GM23248 (cell line): ENCODE measurements at places on chromosomes 5 and 9. TPM values are rescaled to one million over a fixed set of nuclear protein-coding genes. Genes with fewer than 3 reads are reported as not detected.

- peak; percentile 79 for DNase-seq
Measured at GRCh38 chr9:133377721-133378216, 1.6 kb downstream of the STKLD1 start.

DNA sequence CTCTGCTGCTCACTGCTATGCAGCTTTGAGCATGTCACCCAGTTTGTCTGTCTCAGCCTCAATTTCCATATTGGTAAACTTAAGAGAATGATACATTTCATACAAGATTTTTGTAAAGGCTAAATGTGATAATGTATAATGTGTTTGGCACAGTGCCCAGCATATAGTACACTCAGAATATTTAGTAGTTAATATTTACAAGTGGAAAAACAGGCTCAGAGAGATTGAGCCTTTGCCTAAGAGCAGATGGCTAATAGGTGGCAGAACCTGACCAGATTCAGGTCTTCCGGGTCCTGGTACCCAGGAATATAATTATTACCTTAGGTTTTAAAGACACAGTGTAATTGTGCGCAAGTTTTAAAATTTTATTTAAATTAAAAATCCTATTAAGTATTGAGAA lies 46.8 kb upstream of the KIAA1958 start:
- DNase-seq, result no peak

GRCh38 chr9:114869378-114869777 lies 61.0 kb downstream of the TNFSF8 start:
- no peak for DNase-seq

DNA sequence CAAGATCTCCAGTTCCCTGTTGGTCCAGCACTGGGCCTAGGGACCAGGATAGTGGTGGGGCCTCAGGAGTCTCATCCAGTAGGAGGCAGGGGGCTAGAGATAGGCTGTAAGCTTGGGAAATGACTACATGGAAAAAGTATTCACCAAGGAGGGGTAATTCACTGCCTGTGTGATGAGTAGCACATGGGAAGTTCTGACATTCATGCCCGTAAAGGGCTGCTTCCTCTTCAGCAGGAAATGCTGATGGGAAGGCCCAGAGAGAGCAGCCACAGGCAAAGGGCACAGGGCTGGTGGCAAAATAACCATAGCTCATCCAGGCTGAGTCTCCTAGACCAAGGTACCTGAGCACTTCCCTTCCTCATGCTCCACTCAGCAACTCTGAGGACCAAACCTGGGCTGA lies 23.1 kb upstream of the FRRS1L start:
- DNase-seq, result peak; percentile 13

GRCh38 chr5:83512061-83512745 lies 40.7 kb downstream of the VCAN start:
- DNase-seq, result no peak

- DNase-seq, result no peak
Measured at GRCh38 chr5:172571413-172571812, 69.7 kb upstream of the NEURL1B start.

GRCh38 chr5:170809551-170809950 lies 26.0 kb downstream of the GABRP start:
- peak; percentile 71 for DNase-seq

DNA sequence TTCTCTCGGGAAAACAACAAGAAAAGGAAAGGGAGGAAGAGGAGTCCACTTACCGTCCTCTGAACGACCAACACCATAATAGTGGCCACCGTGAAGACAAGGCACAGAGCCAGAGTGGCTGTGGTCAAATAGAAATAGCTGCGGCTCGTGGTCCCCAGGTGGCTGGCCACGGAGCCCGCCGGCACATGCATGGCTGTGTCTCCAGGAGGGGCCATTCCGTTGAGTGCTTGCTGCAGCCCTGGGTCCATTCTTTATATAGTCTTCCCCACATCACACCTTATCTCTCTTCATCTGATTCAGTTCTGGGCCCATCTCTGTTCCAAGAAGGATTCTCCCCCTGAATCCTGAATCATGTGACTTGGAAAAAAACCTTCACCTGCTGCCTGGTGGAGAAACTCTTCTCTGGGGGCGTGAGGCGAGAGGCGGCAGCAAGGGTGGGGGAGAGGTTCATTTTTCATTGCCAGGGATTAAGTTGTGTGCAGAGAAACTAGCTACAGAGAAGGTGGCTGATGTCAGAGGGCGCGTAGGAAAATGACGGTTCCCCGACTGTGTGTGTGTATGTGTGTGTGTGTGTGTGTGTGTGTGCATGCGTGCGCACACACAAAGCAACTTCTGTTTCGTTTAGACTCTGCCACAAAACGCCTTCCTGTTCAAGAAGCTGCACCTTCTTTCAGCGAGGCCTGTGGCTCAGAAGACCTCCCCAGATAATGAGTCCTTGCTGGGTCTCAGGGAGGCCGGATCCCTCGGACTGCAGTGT lies at the start of gene TNFSF8:
TSS of gene TNFSF8 (minus strand) at position 536 of the 757 bp plus-strand sequence. CDS start at position 248, 288 bp downstream.
- DNase-seq, result no peak

- DNase-seq, result peak; percentile 32
Measured at GRCh38 chr5:59923465-59923864, 29.9 kb upstream of the PDE4D start.

DNA sequence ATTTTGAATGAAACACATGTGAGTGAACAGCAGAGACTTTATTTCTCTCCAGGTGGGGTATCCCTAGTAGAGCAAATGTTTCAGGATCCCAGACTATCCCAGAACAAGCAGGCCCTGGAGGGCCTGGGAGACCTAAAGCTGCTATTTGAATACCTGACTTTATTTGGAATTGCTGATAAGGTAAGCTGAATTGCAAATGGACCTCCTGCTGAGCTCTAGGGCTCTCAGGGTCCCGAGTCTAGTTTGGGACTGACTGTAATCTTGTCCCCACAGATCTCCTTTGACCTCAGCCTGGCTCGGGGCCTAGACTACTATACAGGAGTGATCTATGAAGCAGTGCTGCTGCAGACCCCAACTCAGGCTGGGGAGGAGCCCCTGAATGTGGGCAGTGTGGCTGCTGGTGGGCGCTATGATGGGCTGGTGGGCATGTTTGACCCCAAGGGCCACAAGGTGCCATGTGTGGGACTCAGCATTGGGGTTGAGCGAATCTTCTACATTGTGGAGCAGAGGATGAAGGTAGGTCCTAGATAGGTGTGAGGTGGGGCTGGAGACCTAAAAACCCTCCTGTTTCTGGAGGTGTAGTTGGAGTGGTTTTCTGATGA lies 3.3 kb upstream of the ZMAT2 start:
- no peak for DNase-seq

GRCh38 chr5:151570058-151570457 lies 21.1 kb downstream of the FAT2 start:
- DNase-seq, result no peak

- no peak for DNase-seq
Measured at GRCh38 chr9:31236344-31236743, 1148.1 kb upstream of the ACO1 start.

DNA sequence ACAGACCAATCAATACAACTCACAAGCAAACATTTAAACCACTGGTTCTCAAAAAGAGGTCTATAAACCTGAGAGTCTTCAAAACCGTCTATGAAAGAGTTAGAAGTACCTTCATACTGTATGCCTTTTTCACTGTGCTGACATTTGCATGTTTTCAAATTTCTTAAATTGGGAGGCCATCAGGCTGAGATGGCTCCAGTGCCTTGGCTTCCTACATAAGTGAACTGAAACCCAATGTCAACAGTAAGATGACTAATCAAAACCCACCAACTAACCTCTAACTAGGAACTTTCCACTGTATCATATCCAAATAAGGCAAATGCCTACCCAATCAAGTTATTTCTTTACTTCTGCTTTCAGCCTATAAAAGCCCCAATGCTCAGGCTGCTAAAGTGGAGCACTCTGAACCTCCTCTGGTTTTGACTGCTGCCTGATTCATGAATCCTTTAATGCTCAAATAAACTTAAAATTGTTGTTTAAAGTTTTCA lies 35.1 kb downstream of the FAM13B start:
- peak; percentile 5 for DNase-seq

DNA sequence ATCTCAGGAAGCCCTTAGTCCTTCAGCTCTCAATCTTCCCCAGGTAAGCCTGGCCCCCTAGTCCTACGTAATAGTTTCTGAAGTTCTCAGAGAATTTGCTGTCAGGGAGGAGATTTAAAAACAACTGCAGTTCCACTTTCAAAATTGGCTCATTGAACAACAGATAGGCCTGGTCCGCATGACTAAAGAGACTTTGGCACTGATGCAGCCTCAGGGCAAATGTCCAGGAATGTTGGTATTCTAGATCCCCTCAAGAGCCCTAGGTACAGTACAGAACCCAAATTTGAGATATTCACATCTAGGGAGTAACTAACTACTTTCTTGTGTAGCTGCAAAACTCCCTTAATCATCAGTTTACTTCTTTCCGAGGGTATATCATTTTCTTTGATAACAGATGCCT lies 162.8 kb downstream of the GABRG2 start:
- DNase-seq, result no peak

GRCh38 chr5:132666310-132667123 lies 7.3 kb upstream of the IL4 start:
- DNase-seq, result no peak

GRCh38 chr5:31335456-31335855 lies 142.0 kb downstream of the CDH6 start:
- no peak for DNase-seq

- DNase-seq, result no peak
Measured at GRCh38 chr5:149616727-149617285, 35.5 kb downstream of the ARHGEF37 start.

- DNase-seq, result no peak
Measured at GRCh38 chr5:101877451-101877850, 418.6 kb downstream of the SLCO4C1 start.

RARS1 gene
- 180 and 215 TPM in 2 replicates for total RNA-seq

APBA1 gene
- total RNA-seq, result 4.3 and 11.3 TPM in 2 replicates

IL9 gene
- not detected in 2 replicates for total RNA-seq

SPATA31C1 gene
- total RNA-seq, result not detected in 2 replicates

TNFSF8 gene
- total RNA-seq, result not detected in 2 replicates

SLC34A3 gene
- not detected in 2 replicates for total RNA-seq
